NCI-H2171 (cell line): ENCODE measurements at places on chromosomes 2 and 18.

- no peak for DNase-seq
Observed at GRCh38 chr2:121005453-121005852, 269.8 kb downstream of the GLI2 start.

GRCh38 chr2:120749506-120750431, 14.1 kb downstream of the GLI2 start:
- no peak for DNase-seq

DNA sequence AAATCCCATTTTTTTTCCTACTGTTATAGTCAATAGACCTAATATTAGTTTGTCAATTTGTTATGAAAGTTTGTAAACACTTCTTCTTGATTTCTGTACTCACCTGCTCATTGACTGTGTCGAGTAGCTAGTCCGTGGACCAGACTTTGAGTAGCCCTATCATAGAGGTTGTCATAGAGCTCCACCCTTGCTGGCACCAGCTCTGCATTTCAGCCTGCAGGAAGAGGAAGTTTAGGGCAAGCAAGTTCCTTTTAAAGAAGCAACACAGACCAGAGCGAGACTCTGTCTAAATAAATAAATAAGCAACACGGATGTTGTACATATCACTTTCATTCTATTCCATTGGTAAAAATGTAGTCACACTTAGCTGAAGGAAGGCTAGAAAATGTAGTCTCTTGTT, 74.0 kb downstream of the MCFD2 start:
- DNase-seq, result no peak

DNA sequence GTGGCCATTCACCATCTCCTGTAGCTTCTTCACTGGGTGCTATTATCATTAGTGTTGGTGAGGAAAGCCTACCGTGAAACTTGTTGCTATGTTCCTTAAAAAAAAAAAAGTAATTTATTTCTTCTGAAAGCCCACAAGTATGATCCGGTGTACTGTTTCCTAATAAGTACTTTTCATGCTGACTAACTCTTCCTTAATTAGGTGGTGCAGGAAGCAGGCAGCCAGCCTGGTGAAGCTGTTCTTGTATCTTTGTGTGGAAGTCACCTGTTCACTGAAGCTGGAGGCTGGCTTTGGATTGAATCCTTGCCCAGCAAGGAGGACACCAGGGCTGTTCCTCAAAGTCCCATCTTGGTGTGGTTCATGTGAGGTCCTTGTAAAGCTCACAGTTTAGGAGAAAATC, 321.7 kb upstream of the THSD7B start:
- DNase-seq, result no peak

DNA sequence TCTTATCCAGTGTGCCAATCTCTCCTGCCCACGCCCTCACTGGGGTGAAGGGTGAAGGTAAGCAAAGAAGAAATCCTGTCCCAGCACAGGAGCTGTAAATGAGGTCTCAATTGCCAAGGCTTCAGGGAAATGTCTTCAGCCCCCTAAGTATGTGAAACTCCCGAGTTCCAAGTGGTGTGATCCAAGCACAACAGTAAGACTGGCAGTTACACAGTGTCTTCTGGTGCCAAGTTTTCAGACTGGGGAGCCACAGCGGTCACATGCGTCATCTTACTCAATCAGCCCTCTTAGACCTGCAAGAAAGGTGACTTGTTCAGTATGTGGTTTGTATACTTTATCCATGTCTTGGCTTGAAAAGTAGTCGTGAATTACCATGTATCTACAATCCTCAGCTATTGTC, 55.0 kb upstream of the SPRED2 start:
- no peak for DNase-seq

DNA sequence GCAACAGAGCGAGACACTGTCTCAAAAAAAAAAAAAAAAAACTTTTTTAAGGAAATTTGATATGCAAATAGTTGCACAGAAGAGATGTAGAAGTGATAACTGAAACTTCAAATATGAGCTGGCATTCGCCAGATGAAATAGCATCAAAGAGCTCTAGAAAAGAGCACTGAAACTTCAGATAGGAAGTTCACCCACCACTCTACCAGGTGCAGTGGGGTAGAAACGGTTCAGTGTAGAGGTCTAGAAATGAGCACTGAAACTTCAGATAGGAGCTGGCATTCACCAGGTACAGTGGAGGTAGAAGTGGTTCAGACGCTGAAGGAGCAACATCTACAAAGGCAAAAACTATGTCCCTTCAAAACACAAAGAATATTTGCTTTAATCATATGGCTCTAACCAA, 9.0 kb upstream of the ONECUT2 start:
- no peak for DNase-seq

- no peak for DNase-seq
Observed at GRCh38 chr2:155830351-155830750, 502.2 kb downstream of the NR4A2 start.

- DNase-seq, result no peak
Observed at GRCh38 chr2:97845818-97846217, 132.4 kb downstream of the ZAP70 start.

- DNase-seq, result no peak
Observed at GRCh38 chr18:62485684-62486083, 37.1 kb upstream of the ZCCHC2 start.

- DNase-seq, result peak; percentile 74
Observed at GRCh38 chr2:156399950-156400705, 36.1 kb upstream of the GPD2 start.

GRCh38 chr2:19988600-19988999, 1.3 kb downstream of the WDR35 start:
- DNase-seq, result no peak

DNA sequence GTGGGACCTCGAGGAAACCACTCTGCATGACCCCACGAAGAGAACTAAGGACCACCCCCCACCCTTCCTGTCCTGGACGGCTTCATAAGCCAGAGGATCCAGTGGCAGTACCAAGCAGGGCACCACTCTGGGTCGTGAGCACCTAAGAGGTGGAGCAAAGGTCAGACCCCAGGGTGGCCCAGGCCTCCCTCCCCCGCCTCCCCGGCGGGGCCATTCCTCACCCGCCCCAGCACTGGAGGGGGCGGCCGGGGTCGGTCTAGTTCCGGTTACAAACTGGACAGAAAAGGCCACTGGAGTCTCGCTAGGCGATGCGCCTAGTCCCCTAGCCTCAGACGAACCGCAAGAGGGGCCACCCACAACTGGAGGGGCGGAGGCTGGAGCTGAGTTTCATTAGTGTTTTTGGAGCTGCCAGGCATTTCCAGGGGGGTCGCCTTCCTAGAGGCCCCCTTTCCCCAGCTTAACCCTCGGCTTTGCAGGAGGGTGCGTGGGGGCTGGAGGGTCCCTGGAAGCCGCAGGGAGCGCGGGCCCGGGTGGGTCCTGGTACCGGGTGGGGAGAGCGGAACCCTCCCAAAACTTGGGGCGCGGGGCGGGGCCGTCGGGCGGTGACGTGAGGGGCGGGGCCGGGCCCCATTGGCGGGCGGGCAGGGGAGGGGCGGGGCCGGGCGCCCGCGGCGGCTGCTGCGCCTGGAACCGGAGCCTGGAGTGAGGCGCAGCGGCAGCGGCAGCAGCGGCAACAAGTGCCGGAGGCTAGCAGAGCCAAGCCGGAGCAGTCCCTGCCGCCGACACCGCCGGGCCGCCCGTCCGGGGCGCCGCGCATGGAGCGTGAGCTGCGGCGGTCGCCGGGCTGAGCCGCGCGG, at the start of gene B3GNT2:
Gene B3GNT2, plus strand, starts transcription at position 695 of the 857 bp plus-strand sequence. CDS start 26,106 bp downstream, outside the sequence.
- peak; percentile 61 for DNase-seq

DNA sequence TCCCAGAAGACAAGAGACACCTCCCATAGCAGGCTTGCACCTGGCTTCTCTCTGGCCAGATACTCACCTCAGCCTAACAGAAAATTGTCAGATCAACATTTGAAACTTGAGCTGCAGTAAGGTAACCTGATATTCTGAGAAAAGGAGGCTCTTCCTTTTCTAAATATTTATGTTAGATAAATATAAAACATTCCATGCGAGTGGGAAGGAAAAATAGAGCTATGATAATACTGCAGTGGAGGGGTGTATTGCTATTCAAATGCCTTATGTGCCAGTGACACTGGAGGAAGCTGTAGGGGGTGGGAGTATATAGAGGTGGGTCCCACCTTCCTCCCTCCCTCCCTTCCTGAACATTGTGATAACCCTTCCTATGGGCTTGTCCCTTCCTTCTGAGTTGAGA, 515.5 kb upstream of the CHAC2 start:
- peak; percentile 15 for DNase-seq

- DNase-seq, result no peak
Observed at GRCh38 chr2:218006741-218007140, 3.9 kb upstream of the TNS1 start.

DNA sequence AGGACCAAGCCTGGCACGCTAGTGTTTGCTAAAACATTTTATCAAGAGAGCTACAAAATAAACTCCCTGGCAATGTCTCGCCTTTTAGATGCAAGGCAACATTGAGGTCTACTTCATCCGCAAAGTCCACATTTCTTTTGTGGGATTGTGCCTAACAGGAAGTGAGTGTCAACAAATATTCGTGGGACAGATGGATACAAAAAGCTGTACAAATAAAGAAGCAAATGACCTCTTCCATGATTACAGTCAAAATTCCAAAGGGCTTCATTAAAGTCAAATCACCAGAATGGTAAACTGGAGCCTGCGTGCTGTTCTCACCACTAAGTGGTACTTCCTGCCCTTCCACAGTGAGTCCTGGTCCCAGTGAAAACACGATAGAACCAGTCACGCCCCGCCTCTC, 40.4 kb downstream of the L3MBTL4 start:
- no peak for DNase-seq

- DNase-seq, result no peak
Observed at GRCh38 chr18:22932885-22933205, 283 bp upstream of the RBBP8 start.

GRCh38 chr2:151329998-151330397, 27.4 kb upstream of the TNFAIP6 start:
- DNase-seq, result no peak

DNA sequence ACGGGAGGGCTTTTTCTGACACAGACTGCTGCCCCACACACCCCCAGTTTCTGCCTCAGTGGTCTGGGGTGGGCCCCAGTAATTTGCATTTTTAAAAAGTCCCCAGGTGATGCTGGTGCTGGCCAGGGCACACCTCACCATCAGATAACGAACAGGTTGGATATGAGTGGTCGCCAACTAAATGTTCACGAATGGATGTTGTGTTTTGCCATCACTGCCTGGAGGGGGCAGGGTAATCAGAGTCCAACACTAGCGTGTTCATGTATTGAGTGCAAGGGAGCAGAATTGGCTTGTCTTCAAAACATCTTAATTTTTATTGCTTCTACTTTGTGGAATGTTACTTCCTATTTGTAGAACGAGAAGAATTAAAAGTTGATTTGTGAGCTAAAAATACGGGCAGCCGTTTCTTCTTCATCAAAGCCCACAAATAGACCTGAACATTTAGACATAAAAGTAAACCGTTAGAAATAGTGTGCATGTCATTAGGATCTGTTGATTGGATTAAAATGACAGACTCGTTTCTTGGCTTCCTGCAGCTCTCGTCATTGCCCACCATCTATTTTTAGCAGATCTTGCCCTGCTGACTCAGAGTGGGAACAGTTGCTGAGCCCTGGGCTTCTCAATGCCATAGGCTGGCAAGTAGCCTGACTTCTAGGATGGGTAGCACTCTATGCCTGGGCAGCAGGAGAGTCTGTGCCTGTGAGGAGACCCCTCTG, 45.2 kb downstream of the NCK2 start:
- no peak for DNase-seq

DNA sequence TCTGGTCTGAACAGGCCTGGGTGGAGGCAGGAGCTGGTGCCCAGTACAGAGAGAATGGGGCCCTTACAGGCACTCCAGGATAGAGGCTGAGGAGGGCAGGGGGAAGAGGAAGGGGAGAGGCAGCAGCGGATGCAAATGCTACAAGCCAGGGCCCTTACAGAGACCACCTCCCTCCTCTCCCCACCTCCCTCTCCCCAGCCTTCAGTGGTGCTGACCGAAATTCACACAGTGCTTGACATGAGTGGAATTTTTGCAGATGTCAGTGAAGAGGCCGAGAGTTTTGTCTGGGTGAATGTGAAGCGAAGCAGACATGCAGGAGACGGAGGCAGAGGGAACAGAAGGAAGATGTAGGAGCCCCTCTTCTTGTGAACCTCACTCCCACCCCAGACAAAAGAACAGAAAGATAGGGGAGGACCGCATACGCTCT, 31.9 kb downstream of the CIB4 start:
- DNase-seq, result no peak

GRCh38 chr2:231711677-231712450, 3.5 kb downstream of the PTMA start:
- DNase-seq, result no peak

DNA sequence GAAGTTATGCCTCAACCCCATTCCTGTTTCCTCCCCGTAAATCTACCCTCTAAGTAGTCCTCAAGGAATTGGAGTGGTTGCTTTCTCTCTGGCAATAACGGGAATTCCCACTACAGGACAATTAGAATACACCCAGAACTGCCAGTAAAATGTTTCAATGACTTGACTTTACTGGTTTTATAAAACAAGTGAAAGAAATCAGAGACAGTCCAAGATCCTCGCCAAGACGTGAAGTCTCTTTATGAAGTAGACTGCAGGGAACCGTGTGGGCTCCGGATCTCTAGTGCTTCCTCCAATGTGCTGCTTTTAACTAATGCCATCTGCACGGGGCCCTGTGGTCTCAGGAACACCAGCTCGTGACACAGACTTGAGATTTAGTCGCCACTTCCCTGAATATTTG, 101.4 kb downstream of the CPO start:
- DNase-seq, result no peak

GRCh38 chr2:17752246-17752645, 1.4 kb downstream of the SMC6 start:
- DNase-seq, result no peak
